Eye (tissue), 1 donor: ENCODE measurements at places on chromosomes 7 and 10.

- peak; percentile 26 for DNase-seq
Measured at GRCh38 chr7:56079450-56080185, 13.1 kb downstream of the PHKG1 start.

- no peak for DNase-seq
Measured at GRCh38 chr10:14569274-14570060, 205.2 kb downstream of the FAM107B start.

DNA sequence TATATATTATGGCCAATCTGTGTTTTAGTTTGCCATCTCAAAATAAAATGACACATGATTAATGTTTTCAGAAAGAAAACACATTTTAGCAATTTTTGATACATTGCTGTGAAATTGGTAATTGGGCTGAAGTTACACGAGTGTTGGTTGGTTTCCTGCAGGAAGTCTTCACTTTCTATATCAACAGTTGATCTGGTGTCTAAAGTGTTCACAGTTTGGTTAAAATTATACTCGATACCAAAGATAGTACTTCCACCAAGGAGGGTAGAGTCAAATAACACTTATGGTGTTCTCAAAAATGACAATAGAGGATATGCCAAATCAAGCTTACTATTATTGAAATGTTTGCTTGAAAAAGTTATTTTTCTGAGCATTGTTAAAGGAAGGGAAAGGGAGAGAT is 120.3 kb upstream of the GLCCI1 start:
- DNase-seq: no peak

DNA sequence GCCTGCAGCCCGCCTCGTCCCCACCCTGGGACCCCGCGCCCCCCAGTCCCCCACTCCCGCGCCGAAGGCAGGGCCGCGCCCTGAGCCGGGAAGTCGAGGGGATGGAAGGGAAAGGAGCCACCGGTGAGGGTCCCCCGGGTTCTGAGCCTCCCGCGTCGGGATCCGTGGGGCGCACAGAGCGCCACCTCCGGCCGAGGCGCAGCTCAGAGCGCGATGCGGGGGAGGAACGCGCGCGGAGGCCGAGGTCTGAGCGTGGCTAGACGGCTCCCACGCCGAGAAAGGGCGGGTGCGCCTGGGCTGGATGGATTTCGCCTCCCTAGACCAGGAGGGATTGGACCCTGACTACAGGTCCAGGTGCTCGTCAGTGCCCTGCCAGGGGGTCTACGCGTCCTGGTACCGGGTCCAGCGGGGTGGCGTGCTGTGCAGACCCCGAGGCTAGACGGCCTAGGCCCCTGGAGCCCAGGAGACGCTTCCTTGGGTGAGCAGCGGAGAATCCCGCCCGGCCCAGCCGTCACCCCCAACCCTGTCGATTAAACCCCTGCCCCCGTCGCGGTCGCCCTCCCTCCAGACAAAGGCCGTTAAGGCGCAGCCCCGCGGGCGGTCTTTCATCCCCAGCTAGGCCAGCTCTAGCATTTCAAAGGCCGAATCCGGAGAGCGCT is 986 bp upstream of the PDGFA start:
- DNase-seq: peak; percentile 56

DNA sequence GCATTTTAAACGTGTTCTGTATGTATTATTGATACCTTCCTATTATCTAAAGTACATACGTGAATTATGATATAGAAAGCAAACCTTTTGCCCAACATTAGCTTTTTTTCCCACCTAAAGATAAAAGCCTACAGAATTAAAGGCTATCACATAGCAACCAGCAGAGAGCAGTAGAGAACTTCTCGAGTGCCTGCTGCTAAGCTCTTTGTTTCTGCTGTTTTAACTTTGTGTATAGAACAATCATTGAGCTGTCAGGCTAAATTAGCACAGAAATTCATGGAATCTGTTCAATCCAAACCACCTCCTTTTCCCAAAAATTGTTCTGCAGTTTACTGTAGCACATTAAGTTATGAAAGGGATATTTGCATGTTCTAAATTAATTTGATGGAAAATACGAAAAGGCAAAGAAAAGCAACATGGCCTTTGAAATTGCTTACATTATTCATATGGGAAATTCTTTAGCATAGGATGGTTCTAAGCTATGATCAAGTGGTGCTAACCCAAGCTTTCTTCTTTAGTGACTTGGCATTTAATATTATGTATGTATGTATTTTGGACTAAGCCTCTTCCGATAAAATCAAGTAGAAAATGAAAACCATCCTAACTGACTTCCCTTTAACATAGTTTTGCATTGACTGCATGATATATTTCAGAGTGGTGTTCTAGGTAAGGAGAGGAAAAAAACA is 1288.5 kb downstream of the GATA3 start:
- DNase-seq: peak; percentile 86

DNA sequence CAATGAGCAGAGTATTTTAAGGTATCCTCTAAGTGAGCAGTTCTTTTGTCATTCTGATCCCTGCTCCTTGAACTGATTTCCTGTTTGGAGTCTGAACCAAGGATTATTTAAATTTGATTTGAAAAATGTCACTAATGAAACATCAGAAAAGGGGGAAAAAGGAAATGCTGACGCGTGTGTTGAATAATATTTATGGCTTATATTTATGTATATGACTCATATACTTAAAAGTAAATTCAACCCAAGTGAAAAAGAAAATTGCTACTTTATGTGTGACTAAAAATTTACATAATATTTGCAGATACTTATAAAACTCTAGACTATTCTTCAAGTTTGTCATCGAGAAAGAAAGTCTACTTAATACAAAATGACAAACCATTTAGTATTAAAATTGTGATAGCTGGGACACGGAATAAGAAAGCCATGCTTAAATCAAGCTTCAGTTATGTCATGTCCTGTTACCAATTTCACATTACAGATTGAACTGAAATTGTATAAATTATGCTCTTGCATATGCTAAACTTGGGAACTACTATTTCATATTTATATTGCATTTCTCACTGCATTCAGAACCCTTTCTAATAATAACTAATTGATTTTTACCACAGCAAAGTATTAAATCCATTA is 649.9 kb downstream of the MAGI2 start:
- DNase-seq: no peak

- DNase-seq: no peak
Measured at GRCh38 chr10:69418052-69418752, 1.5 kb upstream of the TACR2 start.

- DNase-seq: peak; percentile 44
Measured at GRCh38 chr7:114670676-114671075, 251.2 kb upstream of the MDFIC start.

- no peak for DNase-seq
Measured at GRCh38 chr7:65477326-65477725, 103.7 kb downstream of the ZNF92 start.

GRCh38 chr10:45544191-45544590 is 128.4 kb downstream of the ZFAND4 start:
- DNase-seq: no peak

GRCh38 chr7:70303780-70304179 is 705.5 kb downstream of the AUTS2 start:
- DNase-seq: no peak

GRCh38 chr7:50827281-50827680 is 44.6 kb upstream of the GRB10 start:
- DNase-seq: no peak

- DNase-seq: no peak
Measured at GRCh38 chr10:10403762-10404161, 613.9 kb upstream of the CELF2 start.

GRCh38 chr10:15684768-15685167 is 35.0 kb downstream of the ITGA8 start:
- no peak for DNase-seq

DNA sequence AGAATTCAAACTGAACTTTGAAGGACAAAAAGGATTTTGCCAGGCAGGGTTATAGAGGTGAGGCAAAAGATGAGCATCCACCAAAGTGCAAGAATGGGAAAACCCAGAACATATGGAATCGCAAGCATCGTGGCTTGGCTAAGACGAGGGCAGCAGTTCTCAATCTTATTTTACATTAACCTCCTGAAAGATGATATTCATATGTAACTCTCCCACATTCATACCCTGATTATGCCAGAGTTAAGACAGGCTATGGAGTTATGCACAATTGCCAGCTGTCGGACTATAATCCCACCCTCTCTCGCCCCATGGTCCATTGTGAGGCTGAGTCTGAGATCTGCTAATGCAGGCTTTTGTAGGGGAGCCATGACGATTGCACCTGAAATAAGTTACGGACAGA is 21.2 kb upstream of the ASAH2 start:
- no peak for DNase-seq

GRCh38 chr10:71272056-71272771 is 46.8 kb upstream of the SLC29A3 start:
- DNase-seq: no peak

- no peak for DNase-seq
Measured at GRCh38 chr10:110613341-110613995, 30.7 kb upstream of the RBM20 start.

DNA sequence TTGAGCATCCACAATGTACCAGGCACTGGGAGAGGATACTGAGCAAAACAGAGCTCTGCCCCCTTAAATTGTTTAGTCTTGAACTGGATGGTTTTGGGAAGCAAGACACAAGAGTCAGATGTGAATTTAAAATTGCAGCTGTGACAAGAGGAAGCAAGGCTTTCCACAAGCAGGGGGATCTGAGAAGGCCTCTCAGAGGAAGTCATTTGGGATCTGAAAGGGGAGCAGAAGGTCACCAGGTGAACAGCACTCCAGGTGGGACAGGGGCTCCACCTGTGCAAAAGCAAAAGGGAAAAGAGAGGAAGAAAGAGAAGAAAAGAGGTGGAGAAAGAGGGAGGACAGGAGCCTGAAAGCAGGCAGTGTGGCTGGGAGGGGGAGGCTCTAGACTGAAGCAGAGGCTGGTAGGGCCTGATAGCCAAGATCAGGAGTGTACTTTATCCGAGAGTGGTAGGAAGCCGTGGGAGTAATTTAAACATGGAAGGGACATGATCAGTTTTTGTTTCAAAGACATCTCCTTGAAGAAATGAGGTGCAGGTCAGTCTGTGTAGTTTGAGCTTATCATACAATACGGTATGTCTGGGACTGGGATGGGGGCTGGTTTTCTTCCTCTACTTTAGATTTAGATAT is 76.1 kb upstream of the DUSP5 start:
- DNase-seq: no peak

DNA sequence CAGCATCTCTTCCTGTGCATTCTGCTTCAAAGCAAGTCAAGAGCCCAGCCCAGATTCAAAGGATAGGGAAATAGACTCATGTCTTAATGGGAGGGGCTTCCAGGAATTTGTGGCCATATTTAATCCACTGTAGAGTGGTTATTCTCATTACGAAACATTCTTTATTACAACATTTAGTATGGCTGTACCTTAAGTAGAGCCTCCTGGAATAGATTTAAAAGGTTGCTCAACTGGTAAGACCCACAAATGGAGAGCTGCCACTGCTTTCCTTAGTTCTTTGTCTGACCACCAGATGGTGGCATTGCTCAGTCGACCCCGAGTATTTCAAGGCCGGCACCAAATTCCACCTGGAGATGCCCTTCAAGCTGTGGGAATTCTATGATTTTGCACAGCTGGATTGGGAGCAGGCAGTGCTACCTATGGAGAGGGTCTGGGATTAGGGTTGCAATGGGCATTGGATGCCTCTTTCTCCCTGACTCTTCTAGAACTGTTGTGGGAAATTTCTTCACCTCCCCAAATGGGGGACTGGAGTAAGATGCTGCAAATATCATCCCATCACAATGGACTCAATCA is 102.2 kb downstream of the RBM20 start:
- peak; percentile 89 for DNase-seq
